ENCODE measurements at places on chromosomes 4 and X.

DNA sequence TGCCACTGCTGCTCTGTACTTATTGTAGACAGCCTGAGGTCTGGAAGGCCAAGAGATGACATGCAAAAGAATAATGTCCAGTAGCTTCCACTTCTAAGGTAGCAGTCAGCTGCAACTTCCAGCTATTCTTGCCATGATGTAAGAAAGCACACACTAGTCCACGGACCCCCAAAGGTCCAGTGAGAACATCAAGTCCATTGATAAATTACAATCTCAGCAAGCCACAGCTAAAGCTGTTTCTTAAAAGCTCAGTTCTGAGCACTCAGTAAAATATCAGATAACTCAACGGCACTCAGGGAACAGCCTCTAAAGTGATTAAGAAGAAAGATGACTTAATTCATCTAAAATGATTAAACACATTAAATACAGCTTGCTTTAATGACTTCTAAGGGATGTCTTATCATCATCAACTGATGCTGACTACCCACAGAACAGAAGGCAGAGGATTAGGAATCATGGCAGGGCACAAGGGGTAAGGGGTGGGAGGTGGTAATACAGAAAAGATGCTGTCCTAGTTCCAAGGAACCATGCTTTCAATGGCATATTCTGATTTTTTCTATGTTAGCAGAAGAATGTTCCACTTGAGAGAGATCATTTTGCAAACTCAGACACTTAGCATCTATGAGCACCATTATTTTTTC is 99.1 kb upstream of the CBR4 start:
- no peak for DNase-seq

- no peak for DNase-seq
Observed at GRCh38 chrX:13026877-13027652, 17.4 kb downstream of the FAM9C start.

- DNase-seq: no peak
Observed at GRCh38 chr4:140906993-140907962, 151.1 kb upstream of the TBC1D9 start.

DNA sequence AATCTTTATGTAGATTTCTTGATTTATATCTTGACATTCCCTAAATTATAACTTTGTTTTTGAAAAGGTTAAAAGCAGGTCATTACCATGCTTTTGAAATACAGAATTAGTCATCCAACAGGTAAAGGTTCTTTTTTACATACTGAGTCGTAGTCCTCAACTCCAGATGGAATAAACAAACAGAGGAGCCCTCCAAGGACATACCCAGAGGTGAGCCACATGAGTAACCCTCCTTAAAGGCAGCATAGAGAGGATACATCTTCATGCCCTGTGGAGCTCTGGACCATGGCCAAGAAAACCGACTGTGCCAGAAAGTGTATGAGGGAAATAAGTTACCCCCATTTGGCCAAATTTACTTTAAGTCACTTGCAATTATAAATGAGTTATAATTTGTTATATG is 95.3 kb upstream of the MCF2 start:
- no peak for DNase-seq

All from mesothelial cell of epicardium (in vitro differentiated cells).